Lung (tissue), 17 donors: ENCODE measurements at places on chromosomes 6 and 20.
A peak's percentile ranks its signal among the peaks of the same experiment; 100 is the strongest.

DNA sequence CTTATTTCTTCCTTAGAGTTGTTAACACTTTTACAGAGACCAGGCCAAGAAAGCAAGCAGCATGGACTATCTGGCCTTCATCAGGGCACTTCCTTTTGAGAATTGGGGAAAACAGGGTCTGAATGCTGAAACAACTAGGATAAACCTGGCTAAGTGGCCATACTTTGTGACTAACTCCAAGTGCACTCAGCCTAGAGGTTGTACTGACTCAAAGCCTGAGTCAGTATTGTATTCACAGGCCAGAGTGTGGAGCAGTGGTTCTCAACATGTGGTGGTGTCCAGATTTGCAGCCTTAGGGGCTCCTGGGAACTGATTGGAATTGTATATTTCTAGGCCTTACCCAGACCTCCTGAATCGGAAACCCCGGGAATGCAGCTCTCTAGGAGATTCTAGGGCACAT, 20.1 kb downstream of the SEC23B start:
- no peak for DNase-seq

GRCh38 chr20:41587956-41588355, 30.2 kb downstream of the CHD6 start:
- DNase-seq = no peak

DNA sequence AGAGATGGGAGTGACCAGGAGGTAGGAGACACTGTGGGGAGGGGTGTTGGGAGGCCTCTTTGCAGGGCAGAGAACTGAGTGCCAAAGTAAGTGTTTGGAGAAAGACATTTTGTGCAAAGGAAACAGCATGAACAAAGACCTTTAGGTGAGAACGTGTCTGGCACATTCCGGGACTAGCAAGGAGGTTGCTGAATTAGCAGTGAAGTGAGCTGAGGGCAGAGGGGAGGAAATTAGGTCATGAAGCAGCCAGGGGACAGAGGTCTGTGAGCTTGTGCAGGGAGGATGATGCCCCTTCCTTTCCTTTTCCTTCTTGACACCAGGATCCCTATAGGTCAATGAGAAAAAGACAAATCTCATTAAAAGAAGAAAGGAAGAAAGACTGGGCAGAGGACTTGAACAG, 21.4 kb upstream of the AHCY start:
- peak; percentile 11 for DNase-seq

DNA sequence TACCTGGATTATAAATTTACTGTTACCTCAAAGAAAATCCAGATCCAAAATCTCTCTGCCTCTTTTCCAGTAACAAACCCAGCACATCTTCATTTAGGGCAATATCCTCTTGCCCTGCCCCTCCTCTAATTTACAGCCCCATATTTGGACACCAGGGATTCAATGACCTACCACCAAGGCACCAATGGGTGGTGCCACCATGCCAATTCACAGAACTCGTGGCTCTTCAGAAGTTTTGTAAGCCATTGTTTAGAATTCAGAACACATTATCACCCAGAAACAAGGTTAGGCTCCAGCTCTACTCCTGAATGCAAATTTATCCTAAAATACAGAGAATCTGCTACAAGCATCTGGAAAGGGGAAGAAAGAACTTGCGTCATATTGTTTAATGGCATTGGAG, 67.8 kb upstream of the SASH1 start:
- DNase-seq = no peak

GRCh38 chr6:75528423-75528822, 34.8 kb upstream of the FILIP1 start:
- DNase-seq = peak; percentile 60

DNA sequence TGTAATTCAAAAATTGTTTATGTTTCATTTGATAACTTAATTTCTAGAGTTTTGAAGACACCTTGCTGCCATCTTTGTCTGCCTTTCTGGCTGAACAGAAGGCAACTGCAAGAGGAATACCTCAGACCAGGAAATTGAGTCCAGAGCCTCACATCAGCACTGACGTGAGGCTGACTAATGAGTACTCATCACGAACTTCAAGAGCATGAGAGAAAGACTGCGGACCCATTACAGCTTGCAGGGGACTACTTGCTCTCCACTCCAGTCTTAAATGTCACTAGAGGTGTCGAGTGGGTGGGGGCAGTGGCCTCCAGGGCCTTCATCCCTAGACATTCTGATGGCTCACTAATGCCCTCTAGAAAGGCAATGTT, 109.5 kb upstream of the SSTR4 start:
- no peak for DNase-seq

GRCh38 chr6:79494841-79495240, 42.4 kb downstream of the LCA5 start:
- no peak for DNase-seq

DNA sequence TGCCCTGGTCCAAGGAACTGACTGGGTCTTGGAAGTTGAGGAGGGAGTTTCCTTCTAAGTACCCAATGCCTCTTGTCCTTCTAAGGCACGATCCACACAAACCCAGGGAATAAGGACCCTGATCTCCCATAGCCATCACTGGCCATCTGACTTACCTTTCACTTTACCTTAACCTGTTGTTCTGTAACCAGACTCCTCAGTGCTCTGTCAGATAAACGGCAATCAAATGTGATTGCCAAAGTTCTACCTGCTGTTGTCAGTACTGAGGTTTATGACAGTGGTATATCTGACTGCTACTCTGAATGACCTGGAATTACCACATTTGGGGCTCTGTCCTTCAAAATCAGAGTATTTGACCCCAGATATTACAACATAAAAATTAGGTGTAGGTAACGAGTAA, 49.8 kb downstream of the HMGN3 start:
- no peak for DNase-seq

DNA sequence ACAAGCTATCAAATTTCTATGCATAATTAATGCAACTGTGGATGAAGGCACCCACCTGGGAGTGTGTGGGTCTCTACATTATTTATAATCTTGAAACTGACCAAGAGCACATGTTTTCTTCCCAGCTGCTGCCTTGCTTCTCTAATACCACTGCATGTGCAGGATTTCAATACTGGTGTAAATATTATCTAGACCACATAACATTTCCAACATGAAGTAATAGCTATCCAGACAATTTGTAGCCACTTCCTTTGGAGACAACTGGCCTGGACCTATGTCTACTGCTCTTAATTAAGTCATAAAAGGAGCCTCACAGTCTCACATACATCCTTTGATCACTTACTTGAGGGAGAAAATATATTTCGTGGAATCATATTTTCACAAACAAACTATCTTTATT, 180.7 kb downstream of the HIVEP2 start:
- no peak for DNase-seq

GRCh38 chr6:43471399-43471798, 6.0 kb upstream of the TJAP1 start:
- no peak for DNase-seq

GRCh38 chr20:16296931-16297330, 276.3 kb downstream of the KIF16B start:
- DNase-seq = no peak

GRCh38 chr6:101847690-101848089, 454.2 kb downstream of the GRIK2 start:
- no peak for DNase-seq

GRCh38 chr6:170584954-170585498, 589 bp upstream of the PDCD2 start:
- DNase-seq = peak; percentile 59

DNA sequence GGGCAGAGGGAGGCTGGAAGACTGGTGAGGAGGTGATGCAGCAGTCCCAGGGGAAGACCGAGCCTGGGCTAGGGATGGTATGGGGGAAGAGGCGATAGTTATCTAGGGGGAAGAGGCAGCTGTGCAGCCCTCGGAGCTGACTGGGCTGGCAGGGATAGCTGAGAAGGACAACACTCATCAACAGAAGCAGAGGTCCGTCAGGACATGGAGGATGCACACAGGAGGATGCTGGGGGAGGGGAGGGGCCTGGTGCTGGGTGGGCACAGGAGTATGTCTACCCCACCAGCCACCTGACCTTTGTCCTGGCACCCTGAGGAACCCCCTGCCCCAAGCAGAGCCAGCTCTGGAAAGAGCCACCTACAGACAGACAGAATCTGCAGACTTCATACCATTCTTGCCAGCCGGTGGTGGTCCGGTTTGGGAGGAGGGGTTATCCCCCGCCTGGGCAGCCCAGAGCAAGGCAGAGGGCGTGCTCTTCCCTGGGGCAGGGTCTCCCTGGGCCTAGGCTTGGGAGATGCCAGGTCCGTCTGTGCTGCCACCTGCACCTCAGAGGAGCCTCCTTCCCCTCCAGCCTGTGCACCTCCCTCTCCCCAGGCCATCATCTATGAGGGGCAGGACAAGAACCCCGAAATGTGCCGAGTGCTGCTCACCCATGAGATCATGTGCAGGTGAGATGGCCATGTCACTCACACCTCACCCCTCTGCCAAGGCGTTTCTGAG, 14.9 kb downstream of the EBF4 start:
- no peak for DNase-seq

GRCh38 chr6:129632172-129632613, 77.8 kb downstream of the ARHGAP18 start:
- DNase-seq = no peak

- DNase-seq = no peak
Observed at GRCh38 chr20:61691978-61692377, 373.7 kb downstream of the TAF4 start.

GRCh38 chr6:157343732-157344131, 20.4 kb upstream of the TMEM242 start:
- DNase-seq = peak; percentile 21

DNA sequence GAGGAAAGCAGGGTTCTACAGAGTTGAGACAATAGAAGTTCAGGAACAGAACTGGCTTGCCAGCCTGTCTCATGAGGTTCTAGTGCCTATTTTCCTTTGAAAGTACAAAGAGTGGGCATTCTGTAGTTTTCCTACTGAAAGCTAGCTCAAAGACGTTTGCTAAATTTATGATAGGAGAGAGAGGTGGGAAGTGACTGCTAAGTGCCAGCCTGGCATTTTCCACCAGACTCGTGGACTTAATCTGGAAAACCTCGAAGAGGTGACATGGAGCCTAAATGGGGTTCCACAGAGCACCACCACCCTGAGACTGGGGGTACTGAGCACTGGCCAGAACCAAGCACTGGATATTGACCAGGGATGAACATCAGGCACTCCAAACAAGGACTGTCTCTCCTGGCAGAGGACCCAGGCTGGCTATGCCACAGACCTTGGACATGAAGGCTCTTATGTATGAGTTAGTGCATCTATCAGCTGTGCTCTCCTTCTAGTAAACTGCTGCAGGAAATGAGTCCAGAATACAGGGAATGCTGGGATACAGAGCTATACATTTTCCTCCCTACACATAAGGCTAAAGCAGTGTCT, 7.1 kb downstream of the PEX6 start:
- DNase-seq = no peak

GRCh38 chr6:145813285-145814034, 1.1 kb downstream of the FBXO30 start:
- DNase-seq = peak; percentile 71

- no peak for DNase-seq
Observed at GRCh38 chr6:24974182-24975171, 38.7 kb upstream of the RIPOR2 start.

DNA sequence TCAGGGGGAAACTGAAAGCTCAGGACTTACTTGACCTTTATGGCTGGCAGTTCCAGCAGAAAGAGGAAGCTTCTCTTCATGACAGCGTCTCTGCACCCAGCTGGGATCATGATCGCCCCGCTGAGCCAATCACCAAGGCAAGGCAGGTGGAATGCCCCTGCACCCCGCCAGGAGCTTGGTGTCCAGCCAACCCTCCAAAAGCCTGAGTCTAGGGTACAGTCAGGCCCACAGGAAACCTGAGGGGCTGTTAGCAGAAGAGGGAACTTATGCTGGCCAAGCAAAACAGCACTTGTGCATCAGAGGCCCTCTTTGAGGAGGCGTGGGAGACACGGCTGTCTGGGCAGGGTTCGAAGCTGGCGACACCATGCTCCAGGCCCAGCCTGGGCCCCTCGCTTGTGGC, 188.3 kb upstream of the GMDS start:
- no peak for DNase-seq

- DNase-seq = peak; percentile 18
Observed at GRCh38 chr20:54267483-54268003, 59.7 kb downstream of the PFDN4 start.

DNA sequence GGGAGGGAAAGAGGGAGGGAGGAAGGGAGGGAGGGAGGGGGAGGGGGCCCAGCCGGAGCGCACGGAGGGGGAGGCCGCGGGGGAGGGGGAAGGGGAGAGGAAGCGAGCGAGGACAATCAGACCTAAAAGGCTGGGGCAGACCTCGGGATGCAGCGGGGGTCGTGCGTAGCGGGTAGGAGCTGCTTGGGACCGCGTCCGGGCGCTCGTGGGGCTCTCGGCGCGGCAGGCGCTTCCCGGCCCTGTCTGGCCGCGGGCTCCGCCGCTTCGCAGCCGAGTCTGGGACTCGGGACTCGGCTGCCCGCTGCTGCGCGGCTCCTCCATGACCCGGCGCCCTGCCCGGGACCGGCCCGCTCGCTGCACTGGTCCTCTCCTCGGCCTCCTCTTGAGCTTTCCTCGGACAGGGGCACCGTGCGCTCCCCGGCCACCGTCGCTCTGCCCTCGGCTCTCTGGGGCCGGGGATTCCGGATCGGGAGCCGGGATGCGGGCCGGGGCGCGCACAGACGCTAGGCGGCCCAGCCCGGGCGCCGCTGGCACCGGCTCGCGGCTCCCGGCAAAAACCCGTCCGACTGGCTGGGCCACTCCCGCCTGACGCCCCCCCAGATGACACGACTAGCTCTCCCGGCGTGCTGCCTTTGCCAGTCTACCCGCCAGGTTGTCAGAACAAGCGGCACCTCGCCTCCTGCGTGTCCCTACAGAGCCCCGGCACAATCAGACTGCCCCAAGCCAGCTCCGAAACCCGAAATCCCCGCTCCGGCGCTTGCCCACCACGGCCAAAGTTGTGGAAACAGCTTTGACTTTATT, 2.2 kb downstream of the TFAP2A start:
- DNase-seq = peak; percentile 70

DNA sequence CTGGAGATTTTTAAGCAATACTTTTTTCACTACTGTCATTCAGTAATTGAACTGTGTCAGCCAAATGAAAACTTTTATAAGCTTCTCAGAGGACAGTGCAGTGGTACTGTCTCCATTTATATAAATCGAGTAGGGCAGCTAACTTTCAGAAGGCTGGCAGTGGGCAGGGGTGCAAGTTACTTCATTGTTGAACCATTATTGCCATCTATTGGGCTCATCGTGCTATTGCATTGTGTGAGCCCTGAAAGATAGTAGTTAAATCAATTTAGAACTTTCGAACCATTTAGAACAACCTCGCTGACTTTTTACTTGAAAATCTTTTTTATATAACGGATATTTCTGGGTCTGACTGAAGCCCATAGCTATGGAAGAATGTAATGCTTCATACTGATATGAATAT, 347.8 kb upstream of the PLCB4 start:
- peak; percentile 30 for DNase-seq

- no peak for DNase-seq
Observed at GRCh38 chr6:90502381-90502780, 84.5 kb downstream of the MAP3K7 start.
